H9 (cell line): ENCODE measurements at places on chromosomes 6 and 20. TPM values are rescaled to one million over a fixed set of nuclear protein-coding genes. Genes with fewer than 3 reads are reported as not detected.

DNA sequence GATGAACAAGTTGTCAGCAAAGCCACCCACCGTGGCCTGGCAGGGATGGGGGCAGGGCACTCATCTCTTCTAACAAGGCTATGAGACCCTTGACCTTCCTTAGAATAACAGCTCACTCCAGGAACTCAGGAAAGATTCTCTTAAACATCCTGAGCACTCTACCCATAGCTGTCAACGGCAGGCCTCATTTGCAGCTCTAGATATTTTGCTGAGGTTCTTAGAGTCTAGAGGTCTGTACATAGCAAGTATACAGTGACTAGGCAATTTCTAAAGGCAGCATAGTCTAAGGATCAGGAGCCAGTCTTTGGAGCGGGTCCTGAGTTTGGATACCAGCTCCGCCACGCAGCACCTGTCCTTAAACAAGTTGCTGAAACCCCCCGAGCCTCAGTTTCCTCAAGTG, 11.7 kb downstream of the TRERF1 start:
- peak overlapping the region; percentile 75; the same call in 2 of the 3 replicates for H3K4me3 ChIP-seq
- peaks cover 7% of the 10 kb centered on the region for H3K36me3 ChIP-seq
- no peaks in the 10 kb centered on the region for H3K27me3 ChIP-seq
- no peak overlapping the region for H3K27ac ChIP-seq

The ZC3H12D gene
- 0.07 and 0.15 TPM in 2 replicates for total RNA-seq

DNA sequence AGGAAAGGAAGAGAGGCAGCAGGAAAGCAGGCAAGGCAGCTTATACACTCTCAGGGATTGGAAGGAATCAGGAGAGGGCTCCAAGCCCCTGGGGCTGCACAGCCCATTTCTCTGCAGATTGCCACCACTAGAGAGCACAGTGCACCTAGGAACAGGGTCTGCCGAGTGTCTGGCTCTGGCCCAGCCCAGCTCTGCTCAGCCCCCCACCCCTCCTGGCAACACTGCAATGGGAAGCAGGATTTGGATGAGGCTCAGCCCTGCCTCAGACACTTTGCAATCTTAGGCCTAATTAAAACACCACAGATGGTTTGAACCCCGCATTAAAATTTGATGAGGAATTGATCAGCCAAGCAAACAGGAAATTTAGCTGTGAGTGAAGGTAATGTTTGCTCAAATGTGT, 252.7 kb downstream of the DHX35 start:
- H3K27me3 ChIP-seq: peaks cover 2% of the 10 kb centered on the region; the same call in 1 of the 2 replicates
- no peak overlapping the region for H3K27ac ChIP-seq
- DNase-seq: peak; percentile 50
- H3K4me1 ChIP-seq: no peaks in the 10 kb centered on the region; the same call in 1 of the 2 replicates
- no peaks in the 10 kb centered on the region for H3K36me3 ChIP-seq
- H3K4me3 ChIP-seq: no peak overlapping the region

GRCh38 chr6:10850728-10851127, 12.4 kb upstream of the MAK start:
- no peak overlapping the region for H3K4me3 ChIP-seq
- H3K36me3 ChIP-seq: peaks cover 15% of the 10 kb centered on the region
- no peaks in the 10 kb centered on the region for H3K4me1 ChIP-seq

The RIPOR2 gene
- 5.0 and 5.1 TPM in 2 replicates for total RNA-seq
